Aorta (tissue), 5 donors: ENCODE measurements at places on chromosomes 3 and 15. TPM values are rescaled to one million over a fixed set of nuclear protein-coding genes. Genes with fewer than 3 reads are reported as not detected.

DNA sequence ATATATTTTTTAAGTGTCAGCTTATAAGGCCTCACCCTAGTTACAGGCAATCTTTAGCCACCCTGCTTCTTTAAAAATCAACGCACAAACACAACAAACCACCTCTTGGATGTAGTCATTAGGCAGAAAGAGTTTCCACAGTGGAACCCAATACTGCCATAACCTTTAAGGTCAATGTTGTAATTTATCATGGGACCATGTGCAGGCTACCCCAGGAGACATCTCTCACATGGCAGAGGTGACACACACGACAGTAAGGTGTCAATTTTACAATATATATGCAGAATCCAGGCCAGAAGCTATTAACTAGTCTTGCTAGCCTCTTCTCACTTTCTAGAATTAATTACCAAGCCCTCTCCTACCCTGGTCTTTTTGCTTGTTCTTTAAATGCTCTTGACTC is 336.5 kb downstream of the MAGI1 start:
- H3K27me3 ChIP-seq, result no peaks in the 10 kb centered on the region
- DNase-seq, result no peak
- no peak overlapping the region for H3K27ac ChIP-seq
- H3K4me1 ChIP-seq, result peaks cover 4% of the 10 kb centered on the region

DNA sequence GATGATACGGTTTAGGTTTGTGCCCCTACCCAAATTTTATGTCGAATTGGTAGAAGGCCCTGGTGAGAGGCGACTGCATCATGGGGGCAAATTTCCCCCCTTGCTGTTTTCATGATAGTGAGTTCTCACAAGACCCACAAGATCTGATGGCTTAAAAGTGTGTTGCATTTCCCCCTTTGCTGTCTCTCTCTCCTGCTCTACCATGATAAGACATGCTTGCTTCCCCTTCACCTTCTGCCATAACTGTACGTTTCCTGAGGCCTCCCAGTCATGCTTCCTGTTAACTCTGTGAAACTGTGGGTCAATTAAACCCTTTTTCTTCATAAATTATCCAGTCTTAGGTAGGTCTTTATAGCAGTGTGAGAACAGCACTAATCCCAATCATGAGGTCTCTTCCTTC is 381.2 kb downstream of the RSL24D1 start:
- no peak overlapping the region for H3K4me3 ChIP-seq
- H3K27ac ChIP-seq, result no peak overlapping the region
- no peaks in the 10 kb centered on the region for H3K4me1 ChIP-seq
- no peaks in the 10 kb centered on the region for H3K36me3 ChIP-seq

DNA sequence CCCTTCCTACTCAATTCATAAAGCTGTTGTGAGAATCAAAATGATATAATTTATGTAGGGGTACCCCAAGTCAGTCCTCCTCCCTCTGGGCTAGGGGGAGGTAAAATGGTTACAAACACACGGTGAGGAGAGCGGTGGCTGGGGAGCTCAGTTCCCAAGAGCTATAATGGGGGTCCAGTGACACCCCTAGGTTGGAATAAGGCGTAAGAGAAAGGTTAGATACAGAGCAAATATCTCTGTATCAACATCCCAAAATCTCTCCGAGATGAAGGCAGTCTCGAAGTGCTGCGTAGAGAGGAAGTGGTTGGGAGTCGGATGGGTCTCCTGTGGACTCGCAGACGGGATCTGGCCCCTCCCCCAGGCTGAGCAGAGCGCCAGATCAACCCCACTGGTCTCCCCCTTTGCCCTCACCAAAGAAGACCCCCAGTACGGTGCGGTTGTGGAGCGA is 1.8 kb downstream of the DUOX2 start:
- peak; percentile 67 for DNase-seq
- no peaks in the 10 kb centered on the region for H3K27me3 ChIP-seq
- no peaks in the 10 kb centered on the region for H3K4me1 ChIP-seq
- H3K27ac ChIP-seq, result no peak overlapping the region
- no peak overlapping the region for H3K4me3 ChIP-seq

- no peak overlapping the region for H3K4me3 ChIP-seq
- peaks cover 3% of the 10 kb centered on the region for H3K4me1 ChIP-seq
- H3K27ac ChIP-seq, result no peak overlapping the region
- no peak for DNase-seq
- no peaks in the 10 kb centered on the region for H3K36me3 ChIP-seq
Measured at GRCh38 chr15:60859996-60860494, 369.1 kb downstream of the RORA start.

GRCh38 chr3:57825116-57825515 is 69.0 kb downstream of the SLMAP start:
- H3K27me3 ChIP-seq, result no peaks in the 10 kb centered on the region
- no peak overlapping the region for H3K27ac ChIP-seq
- H3K4me3 ChIP-seq, result no peak overlapping the region
- H3K36me3 ChIP-seq, result no peaks in the 10 kb centered on the region
- DNase-seq, result no peak
- peaks cover 4% of the 10 kb centered on the region for H3K4me1 ChIP-seq

- no peaks in the 10 kb centered on the region for H3K36me3 ChIP-seq
- H3K27me3 ChIP-seq, result no peaks in the 10 kb centered on the region
- H3K27ac ChIP-seq, result no peak overlapping the region
- H3K4me3 ChIP-seq, result no peak overlapping the region
- H3K4me1 ChIP-seq, result peaks cover 7% of the 10 kb centered on the region
Measured at GRCh38 chr15:89096664-89097063, 8.4 kb downstream of the ABHD2 start.

DNA sequence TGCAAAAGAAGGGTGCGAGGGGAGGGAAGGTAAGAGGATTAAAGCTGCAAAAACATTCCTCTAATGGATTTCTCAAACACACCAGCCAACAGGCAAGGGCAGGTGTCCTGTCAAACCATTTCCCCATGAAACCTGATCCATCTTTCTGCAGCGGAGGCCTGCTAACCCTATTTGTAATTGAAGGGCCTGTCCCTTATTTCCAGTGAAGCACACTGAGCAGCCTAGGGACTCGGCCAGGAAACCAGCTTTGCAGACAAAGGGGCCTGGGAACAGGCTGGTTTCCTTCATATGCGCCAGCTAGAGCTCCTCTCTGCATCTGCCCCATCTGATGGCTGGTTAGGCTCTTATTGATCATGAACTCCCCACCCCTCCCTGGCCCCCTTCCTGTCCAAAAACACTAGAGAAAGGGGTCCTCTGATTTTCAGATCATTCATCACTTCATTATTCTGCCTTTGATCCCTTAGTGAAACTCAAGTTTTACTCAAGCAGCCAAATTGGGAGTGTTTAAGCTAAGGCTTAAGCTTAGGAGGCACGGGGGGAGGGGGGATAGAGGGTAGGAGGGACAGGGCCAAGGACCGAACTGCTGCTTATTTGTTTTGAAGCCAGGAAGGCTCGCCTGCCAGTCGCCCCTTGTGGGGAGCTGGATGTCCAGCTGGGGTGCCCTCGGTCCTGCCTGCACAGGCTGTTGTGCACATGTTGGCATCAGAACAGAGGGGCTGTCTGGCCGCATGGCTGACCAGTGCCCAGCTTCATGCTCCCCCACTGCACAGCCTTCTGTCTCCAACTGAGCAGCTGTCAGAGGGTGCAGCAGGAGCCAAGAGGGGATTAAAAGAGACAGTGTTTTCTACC is 53.1 kb downstream of the BOC start:
- no peaks in the 10 kb centered on the region for H3K27me3 ChIP-seq
- no peak overlapping the region for H3K4me3 ChIP-seq
- no peak for DNase-seq
- H3K36me3 ChIP-seq, result no peaks in the 10 kb centered on the region

- H3K4me1 ChIP-seq, result peaks cover 14% of the 10 kb centered on the region
- no peak overlapping the region for H3K27ac ChIP-seq
- H3K36me3 ChIP-seq, result no peaks in the 10 kb centered on the region
- DNase-seq, result no peak
Measured at GRCh38 chr3:72413228-72413627, 435.0 kb downstream of the SHQ1 start.

GRCh38 chr3:175199961-175200360 is 340.8 kb downstream of the NAALADL2 start:
- no peaks in the 10 kb centered on the region for H3K27me3 ChIP-seq
- peaks cover 4% of the 10 kb centered on the region for H3K4me1 ChIP-seq
- H3K36me3 ChIP-seq, result no peaks in the 10 kb centered on the region
- DNase-seq, result no peak
- H3K4me3 ChIP-seq, result no peak overlapping the region
- H3K27ac ChIP-seq, result no peak overlapping the region

DNA sequence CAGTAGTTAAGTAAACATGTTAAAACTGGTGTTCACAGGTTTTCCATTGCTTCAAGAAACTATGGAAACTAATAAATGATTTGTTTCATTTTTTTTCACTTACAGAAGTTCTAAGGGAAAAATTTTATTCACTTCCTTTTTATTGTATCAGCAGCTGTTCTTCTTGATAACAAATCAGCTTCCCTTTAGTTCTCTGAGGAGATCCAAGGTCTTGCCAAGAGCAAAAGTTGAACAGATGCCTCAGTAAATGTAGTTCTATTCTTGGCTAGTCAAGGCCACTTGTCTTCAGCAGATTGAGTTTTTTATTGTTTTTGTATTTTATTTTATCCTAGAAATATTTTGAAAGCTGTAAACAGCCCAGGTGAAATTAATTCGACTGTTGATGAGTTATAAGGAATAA is 41.8 kb downstream of the KCNH8 start:
- H3K27me3 ChIP-seq, result no peaks in the 10 kb centered on the region
- H3K4me3 ChIP-seq, result no peak overlapping the region
- H3K4me1 ChIP-seq, result no peaks in the 10 kb centered on the region
- no peak overlapping the region for H3K27ac ChIP-seq
- H3K36me3 ChIP-seq, result no peaks in the 10 kb centered on the region

DNA sequence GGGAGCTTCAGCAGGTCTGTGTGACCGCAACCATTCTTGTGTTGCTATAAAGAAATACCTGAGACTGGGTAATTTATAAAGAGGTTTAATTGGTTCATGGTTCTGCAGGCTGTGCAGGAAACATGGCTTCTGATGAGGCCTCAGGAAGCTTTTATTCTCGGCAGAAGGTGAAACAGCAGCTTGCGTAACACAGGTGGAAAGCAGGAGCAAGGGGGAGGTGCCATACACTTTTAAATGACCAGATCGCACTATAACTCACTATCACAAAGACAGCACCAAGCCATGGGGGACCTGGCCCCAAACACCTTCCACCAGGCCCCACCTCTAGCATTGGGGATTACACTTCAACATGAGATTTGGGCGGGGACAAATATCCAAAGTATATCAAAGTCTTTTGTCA is 8.3 kb upstream of the CIB2 start:
- no peak for DNase-seq
- H3K36me3 ChIP-seq, result no peaks in the 10 kb centered on the region
- H3K4me3 ChIP-seq, result no peak overlapping the region

- no peak overlapping the region for H3K27ac ChIP-seq
- H3K4me3 ChIP-seq, result no peak overlapping the region
- H3K36me3 ChIP-seq, result no peaks in the 10 kb centered on the region
- no peak for DNase-seq
Measured at GRCh38 chr15:81384891-81385720, 11.1 kb upstream of the TMC3 start.

GRCh38 chr3:171658841-171659240 is 151.4 kb downstream of the PLD1 start:
- no peak for DNase-seq
- H3K4me1 ChIP-seq, result peaks cover 5% of the 10 kb centered on the region
- no peaks in the 10 kb centered on the region for H3K27me3 ChIP-seq

DNA sequence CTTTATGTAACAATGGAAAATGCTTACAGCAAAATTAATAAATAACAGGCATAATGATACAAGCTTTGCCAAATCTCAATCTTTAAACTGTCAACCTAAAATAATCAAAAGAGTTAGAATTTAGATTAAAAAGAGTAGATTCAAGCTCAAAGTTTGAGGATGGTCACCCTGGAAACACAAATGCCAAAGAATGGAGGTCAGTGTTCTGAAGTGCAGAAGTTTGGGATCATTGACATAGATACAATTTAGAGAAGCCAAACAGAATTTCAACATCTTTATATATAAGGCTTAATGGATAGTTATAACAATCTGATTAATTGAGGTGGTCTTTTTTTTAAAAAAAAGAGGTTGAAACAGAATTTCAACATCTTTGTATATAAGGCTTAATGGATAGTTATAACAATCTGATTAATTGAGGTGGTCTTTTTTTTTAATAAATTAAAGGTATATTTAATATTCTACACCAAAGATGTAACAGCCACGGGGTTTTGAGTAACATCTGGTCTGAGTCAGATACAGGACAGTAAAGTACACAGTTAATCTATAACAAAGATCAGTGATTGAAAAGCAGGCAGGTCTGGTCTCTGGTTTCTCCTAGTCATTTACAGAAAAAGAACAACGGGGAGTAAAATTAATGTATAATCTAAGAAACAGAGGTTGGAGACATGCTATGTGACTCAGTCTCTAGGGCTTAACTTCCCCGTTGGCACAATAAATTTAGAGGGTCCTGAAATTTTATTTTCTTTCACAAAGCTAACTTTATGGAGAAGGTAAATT is 490.7 kb downstream of the GBE1 start:
- no peaks in the 10 kb centered on the region for H3K4me1 ChIP-seq
- no peaks in the 10 kb centered on the region for H3K27me3 ChIP-seq
- no peak overlapping the region for H3K27ac ChIP-seq
- no peak for DNase-seq
- no peaks in the 10 kb centered on the region for H3K36me3 ChIP-seq

DNA sequence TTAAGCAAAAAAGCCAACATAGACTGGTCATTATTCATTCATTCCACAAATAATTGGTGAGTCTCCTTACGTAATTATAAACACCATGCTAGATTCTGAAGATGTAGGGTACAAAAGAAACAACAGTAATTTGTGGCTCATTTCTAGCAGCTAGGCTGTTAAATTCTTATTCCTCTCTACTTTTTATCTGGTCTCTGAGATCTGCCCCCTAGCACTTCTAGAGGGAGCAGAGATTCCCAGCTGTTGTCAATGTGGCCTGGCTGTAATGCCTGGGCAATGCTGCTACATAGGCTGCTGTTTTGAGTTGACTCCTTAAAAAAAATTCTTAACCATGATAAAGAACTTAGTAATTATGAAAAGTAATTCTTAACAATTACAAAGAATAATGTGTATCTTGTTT is 434.9 kb upstream of the THRB start:
- no peak overlapping the region for H3K27ac ChIP-seq
- no peak for DNase-seq
- H3K4me3 ChIP-seq, result no peak overlapping the region

GRCh38 chr3:146712806-146713205 is 107.7 kb upstream of the PLSCR5 start:
- H3K27ac ChIP-seq, result no peak overlapping the region
- no peaks in the 10 kb centered on the region for H3K36me3 ChIP-seq
- no peak for DNase-seq

DNA sequence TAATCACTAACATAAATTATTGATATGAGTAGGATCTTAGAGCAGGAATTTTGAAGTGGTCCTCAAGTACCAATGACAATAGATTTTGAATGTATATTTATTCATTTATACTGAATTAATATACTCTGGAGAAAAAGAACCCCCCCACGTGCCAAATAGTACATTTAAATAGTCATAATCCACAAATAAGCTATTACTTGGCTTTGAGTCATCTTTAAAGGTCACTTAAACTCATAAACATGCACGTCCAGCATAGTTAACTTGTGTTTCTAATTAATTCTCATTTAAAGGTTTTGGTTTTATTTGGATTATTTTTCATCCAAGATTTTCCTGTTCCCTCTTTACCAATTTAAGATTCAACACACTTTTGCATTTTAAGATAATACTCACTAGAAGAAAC is 35.1 kb downstream of the FGF7 start:
- H3K27me3 ChIP-seq, result no peaks in the 10 kb centered on the region
- H3K4me3 ChIP-seq, result no peak overlapping the region
- DNase-seq, result no peak
- no peaks in the 10 kb centered on the region for H3K36me3 ChIP-seq
- H3K27ac ChIP-seq, result no peak overlapping the region
- H3K4me1 ChIP-seq, result no peaks in the 10 kb centered on the region

The FOXB1 gene
- not detected for total RNA-seq

The ZKSCAN7 gene
- total RNA-seq, result 6.2 TPM

The CISH gene
- total RNA-seq, result 8.3 TPM

The MEGF11 gene
- total RNA-seq, result not detected

The RUBCN gene
- total RNA-seq, result 41.1 TPM

The ELP6 gene
- total RNA-seq, result 21.9 TPM

The LYZL4 gene
- not detected for total RNA-seq

The GOLGA6L10 gene
- 2.8 TPM for total RNA-seq
